GM10248 (cell line): ENCODE measurements at places on chromosomes 5 and 9.

DNA sequence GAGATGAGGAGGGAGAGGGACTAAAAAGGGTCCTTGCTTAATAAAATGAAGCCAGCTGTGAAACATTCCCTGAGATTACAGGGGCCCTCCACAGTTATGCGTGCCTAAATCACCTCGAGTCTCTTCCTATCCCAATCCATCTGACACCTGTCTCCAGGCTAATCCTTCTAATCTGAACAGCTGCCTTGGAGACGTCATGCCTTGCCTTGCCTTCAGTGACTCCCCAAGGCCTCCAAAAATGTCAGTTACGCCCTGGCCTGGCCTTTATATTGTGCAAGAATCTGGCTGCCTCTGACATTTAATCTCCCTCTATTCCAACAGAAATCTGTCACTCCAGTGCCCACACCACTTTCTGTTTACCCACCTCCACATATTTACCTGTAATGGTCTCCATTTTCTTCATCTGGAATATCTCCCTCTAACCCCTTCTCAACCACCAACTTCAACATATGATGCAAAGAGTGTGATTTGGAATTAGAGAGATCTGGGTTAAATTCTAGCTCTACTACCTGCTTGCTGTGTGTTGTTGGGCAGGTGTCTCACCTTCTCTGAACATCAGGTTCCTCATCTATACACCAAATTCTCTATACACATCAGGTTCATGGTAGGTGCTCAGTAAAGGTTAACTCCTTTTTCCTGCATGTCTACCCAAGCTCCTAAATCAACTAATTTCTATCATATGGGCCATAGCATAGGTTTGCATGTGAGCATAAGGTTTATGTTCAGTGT is 57.9 kb downstream of the PTCD2 start:
- DNase-seq: no peak

GRCh38 chr9:136295542-136296433 is 8.1 kb downstream of the CCDC187 start:
- DNase-seq: no peak

DNA sequence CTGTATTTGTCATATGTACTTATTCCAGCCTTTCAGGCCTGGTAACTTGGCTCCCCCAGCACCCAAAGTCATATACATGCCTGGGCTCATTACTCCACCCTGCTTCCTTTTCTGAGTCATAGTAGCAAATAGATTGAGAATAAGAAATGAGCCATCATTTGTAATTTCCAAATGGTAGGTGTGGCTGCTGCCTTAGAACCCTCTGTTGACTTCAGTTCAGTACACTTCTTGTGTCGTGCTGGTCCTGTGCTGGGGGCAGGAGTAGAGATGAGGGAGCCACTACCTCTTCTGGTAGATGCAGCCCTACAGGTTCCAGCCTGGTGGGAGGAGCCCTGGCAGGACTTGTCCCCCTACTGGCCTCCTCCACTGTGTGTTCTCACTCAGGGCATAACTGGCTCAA is 11.1 kb downstream of the GM2A start:
- no peak for DNase-seq

DNA sequence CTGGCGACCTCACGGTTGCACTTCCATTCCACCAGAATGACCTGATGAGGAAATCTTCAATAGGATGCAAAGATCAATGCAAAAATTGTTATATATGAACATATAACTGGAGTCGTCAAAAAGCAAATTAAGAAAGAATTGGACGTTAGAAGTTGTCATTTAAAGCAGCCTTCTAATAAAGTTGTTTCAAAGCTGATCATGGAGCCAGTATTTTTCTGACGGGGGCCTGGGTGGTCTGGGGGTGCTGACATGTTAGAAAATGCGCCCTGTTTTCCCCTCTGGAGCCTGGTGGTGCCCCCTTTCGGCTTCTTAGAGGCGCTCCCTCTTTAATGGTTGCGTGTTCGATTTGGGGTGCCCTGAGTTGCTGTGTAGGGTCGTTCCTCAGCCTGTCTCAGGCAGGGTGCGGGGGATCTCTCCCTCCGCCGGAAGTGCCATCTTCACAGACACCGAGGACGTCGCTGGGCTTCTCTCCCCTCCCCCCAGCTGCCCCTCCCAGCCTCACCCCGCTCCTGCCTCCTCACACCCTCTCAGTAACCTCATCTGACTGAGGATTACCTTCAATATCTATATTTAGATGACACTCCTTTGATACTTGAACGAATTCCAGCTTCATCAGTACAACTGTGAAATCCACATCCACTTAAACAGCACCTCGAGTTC is 18.3 kb downstream of the PTGES2 start:
- DNase-seq: no peak

DNA sequence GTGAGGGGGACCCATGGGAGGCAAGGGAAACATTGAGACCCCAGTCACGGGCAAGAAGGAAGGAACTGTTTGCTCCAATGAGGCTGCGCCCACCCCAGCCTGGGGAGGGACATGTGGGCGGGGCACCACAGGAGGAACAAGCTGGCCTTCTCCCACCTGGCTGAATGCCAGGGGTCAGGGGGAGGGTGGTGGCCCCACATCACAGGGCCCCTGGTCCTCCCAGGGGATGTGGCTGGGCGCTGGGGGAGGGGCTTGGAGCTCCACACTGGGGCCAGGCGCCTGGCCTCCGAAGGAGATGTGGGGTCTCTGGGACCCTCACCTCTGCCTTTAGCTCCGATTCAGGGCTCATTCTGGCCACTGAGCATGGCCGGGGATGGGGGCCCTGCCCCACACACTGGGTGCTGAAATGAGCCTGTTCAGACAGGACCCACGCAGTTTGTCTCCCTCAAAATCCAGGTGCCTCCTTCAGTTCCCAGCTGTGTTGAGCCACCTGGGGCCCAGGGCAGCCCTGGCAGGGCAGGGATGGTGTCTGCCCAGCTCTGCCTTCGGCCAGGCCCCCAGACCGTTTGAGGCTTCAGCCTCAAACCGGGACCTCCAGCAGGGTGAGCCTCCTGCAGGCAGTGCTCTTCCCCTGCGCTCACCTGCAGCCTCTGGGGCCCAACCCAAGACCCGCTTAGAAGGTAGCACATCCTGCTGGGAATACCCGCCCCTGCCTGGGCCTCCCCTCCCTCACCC is 33.2 kb upstream of the NOTCH1 start:
- no peak for DNase-seq

GRCh38 chr5:158820891-158821290 is 278.8 kb downstream of the EBF1 start:
- DNase-seq: no peak

GRCh38 chr5:87741881-87742280 is 329.2 kb upstream of the CCNH start:
- no peak for DNase-seq

DNA sequence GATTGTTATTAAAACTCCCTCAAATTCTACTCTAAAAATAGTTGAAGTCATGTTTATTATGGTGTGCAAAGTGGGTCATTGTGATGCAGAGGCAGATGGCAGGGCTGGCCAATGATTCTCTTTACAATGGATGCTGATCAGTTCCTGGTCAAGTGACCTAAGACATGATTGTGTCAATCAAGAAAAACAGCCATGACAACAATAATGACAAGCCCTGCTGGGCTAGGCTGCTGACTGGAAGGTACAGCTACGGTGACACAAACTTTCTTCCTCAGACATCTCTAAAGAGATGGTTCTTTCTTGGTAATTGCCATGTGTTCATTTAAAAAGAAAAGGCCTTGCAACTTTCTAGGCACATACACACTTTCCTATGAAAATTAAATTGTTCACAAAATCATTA is 3.6 kb downstream of the SLC24A2 start:
- no peak for DNase-seq

DNA sequence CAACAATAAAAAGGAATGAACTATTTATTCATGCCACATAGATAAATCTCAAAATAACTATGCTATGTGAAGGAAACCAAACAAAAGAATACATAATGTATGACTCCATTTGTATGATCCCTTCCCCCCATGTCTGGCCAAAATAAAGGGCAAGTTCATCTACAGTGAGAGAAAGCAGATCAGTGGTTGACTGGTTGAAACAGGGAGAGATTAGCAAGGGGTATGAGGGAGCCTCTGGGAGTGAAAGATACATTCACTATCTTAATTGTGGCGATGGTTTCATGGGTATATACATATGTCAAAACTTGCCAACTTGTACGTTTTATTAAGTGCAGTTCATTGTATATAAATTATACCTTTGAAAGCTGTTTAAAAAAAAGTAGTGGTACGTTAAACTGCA is 4.8 kb downstream of the PSMD5 start:
- DNase-seq: no peak

DNA sequence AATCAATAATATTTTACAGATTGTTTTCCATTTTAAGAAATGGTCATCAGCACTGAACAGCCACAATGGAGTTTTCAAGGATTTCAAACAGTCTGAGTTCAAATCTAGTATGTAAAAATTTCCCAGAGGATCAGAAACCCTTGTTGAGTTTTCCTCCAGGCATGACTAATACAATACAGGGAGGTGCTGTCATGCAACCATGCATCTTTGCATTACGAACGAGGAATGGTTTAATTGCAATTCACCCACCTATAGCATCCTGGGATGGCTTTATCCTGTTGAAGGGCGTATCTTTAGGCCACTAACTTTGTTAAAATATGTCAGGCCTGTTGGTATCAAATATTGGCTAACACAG is 196.4 kb downstream of the EFNA5 start:
- no peak for DNase-seq

DNA sequence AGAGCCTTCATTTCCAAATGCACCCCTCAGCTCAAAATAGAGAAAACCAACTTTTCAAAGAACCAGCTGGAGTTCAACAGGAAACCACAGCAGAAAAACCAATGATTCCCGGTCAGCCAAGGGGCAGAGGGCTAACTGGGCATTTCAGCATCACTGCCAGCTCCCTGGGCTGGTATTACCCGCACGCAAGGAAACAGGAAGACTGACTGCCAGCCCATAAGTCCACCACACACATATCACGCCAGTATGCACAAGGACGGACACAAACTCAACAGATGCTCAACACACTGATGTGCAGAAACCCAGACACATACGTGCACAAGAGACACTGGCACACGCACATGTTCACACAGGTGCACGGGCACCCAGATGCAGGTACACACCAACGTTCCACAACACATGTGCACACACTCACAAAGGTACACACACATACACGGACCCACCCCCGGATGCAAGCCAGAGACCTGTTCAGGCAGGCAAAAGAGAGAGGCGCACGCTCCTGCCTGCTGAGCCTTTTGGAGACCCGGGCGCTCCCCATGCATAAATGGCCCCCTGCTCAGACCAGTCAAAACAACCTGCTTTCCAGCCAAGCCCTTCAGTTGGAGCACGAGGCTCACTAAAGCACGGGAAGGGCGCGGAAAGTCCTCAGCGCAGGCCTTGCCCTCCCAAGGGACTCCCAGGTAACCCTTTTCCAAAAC is 2.1 kb downstream of the ADAMTS2 start:
- no peak for DNase-seq

DNA sequence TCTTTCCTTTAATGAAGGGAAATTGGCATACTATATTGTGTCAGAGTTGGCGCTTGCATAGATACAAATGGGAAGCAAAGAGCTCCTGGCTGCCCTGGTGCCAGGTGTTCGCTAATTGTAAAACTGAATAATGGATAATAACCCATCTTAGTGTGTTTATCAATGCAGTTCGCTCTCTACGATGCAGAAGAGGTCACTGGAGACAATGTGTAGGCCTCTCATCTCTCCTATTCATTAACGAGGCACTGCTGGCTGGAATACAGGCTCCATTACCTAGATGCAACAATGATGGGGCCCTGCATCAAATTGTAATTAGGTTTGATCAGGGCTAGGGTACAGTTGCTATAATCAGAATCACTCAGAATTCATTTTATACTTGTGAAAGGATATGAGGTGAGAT is 171.0 kb downstream of the RMI1 start:
- no peak for DNase-seq

GRCh38 chr9:91942201-91942600 is 7.8 kb downstream of the ROR2 start:
- no peak for DNase-seq

DNA sequence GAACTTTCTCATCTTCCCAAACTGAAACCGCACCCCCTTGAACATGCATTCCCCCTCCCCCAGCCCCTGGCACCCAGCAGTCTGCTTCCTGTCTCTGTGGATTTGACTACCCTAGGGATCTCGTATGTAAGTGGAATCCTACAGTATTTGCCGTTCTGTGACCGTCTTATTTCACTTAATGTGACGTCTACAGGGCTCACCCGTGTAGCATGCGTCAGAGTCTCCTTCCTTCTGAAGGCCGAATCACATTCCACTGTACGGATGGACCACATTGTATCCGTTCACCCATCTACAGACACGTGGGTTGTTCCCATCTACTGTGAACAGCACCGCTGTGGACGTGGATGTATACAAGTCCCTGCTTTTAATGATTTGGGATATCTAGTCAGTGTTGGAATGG is 4.5 kb downstream of the PRRX2 start:
- DNase-seq: no peak

DNA sequence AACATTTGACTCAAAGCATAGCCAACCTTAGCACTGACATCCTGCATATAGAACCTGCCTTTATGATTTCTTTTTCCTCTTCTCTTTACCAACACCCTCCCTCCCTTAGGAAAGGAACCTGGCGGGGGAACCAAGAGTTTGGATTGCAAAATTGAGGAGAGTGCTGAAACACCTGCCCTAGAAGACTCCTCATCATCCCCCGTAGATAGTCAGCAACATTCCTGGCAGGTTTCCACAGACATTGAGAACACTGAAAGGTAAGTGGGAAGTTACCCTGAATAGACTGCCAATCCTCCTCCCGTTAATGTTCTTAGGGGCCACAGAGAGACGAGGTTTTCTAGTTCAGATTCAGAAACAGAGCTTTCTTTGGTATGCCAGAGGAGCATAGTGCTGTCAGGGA is 88.8 kb downstream of the RGS7BP start:
- no peak for DNase-seq

- DNase-seq: peak; percentile 13
These were observed 94.2 kb downstream of the BARX1 start for GRCh38 chr9:93860694-93861658.

GRCh38 chr5:143396353-143396940 is 7.0 kb downstream of the NR3C1 start:
- no peak for DNase-seq
